Kidney epithelial cell (primary cell): ENCODE measurements at places on chromosomes 5 and 9. TPM values are rescaled to one million over a fixed set of nuclear protein-coding genes. Genes with fewer than 3 reads are reported as not detected.

DNA sequence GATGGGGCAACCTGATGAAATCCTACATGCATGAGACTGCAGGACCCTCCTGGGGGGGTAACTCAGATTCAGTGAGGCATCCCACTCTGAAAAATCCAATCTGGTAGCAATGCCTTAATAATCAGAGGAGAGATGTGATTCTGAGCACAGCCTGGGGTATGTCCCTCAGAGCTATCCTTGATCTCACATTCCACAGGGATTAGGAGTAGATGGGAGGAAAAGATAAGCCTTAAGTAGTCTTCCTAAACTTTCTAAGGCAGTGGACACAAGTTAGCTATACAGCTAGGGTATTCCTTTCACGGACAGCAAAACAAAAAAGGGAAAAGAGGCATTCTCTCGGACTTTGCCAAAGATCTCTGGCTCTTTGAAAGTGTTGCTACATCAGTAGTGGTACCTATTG lies 3.9 kb upstream of the SPATA9 start:
- DNase-seq: no peak

DNA sequence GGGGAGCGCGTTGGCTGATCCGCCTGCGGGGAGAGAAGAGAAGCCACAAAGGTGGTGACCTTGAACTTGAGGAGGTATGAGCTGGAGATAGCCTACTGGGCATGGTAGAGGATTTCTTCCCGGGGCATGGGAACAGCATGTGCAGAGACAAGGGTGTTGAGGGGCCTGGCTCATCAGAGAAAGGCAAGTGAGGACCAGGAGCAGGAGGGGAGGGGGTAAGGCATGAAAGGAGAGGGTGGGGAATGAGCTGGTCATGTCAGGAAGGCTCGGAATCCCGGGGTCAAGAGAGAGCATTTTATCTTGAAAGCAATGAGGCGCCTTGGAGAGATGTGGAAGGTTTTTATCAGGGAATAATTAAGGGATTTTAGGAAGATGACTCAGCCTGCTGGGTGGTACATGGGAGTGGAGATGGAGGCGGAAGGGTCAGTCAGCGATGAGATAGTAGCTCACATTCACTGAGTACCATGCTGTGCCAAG lies 121.1 kb downstream of the LHX2 start:
- DNase-seq: no peak

DNA sequence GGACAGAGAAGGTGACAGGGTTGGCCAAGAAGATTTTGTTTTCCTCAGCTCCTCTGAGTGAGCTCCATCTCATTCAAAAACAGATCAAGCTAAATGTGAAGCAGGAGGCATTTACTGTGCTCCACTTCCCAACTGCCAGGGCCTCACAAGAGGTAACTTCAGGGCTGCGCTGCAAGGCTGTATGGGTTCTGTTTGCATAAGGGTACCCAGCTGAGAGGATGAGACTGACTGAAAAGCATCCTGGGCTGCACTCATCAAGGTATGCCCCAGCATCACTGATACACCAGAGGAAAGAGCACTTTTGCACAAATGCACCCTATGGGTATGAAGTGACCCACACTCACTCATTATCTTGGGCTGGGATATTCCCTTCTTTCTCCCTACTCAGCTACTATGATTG lies 316.2 kb upstream of the HAPLN1 start:
- no peak for DNase-seq

DNA sequence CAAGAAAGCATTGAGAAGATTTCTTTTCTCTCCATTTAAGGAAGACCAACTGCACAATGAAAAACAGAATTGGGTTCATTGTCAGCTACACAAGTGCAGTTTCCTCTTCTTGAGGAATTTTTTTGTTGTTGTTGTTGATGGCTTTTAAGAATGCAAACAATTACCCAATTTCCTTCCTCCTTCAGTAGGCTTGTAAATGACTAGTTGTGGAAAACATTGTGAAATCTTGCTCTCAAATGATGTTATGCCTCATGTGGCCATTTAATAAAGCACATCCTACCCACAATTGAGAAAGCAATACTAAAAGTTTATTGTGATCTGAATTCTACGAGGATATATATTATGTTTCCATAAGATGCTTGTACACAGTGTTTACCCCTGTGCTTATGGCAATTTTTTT lies 171.6 kb downstream of the FAM174A start:
- no peak for DNase-seq

DNA sequence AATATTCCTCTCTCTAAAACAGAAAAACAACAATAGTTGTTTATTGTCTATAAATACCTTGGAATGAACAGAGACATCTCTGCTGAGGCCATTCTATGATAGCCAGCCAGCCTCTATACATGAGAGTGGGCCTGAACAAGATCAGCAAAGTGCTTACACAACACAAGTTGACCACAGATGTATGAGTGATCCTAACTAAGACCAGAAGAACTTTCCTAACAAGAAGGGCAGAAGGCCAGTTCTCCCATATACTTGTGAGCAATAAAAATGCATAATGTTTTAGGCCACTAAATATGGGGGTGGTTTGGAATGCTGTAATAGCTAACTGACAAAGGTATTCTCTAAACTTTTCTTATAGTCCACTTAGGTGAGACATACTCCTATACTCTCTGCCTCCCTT lies 345.7 kb downstream of the SPATA31D1 start:
- DNase-seq: no peak

LHX3 gene
- not detected in 2 replicates for total RNA-seq

GRCh38 chr9:119861842-119862241 lies 492.6 kb upstream of the BRINP1 start:
- DNase-seq: no peak

MAP1B gene
- total RNA-seq: 136 and 295 TPM in 2 replicates

DNA sequence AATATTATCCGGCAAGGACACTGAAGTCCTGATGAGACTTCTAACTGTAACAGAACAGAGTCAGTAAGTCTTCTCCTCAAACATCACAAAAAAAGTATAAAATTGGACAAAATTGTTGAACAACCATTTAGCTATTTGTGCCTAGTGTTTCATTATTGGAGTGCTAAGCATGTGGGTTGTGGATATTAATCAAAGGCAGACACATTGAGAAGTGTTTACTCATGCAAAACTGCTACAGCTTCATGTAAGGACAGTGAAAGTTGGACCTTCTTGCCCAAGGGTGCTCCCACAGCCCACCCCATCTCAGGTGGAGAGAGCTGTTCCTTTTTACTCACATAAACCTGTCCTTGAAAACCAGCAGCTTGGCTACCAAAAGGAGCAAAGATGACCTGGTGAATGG lies 355.1 kb upstream of the DAB2 start:
- DNase-seq: no peak

DNA sequence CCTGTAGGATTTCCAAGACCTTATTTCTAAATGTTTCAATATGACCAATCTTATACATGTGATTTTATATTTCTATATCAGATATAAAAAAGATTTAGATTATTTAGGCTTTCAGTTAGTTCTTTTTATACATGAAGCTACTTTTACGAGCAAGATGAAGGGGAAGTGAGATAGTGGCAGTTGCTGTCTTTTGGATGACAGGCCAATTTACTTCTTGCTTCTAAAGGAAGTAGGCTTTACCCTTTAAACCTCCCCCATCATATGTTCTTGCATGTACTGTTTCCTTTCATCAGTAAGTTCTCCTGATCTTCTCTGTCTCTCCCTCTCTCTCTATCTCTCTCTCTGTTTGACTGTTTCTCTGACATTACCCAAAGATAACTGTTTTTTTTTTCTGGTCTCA lies 4.0 kb upstream of the TYRP1 start:
- no peak for DNase-seq

DNA sequence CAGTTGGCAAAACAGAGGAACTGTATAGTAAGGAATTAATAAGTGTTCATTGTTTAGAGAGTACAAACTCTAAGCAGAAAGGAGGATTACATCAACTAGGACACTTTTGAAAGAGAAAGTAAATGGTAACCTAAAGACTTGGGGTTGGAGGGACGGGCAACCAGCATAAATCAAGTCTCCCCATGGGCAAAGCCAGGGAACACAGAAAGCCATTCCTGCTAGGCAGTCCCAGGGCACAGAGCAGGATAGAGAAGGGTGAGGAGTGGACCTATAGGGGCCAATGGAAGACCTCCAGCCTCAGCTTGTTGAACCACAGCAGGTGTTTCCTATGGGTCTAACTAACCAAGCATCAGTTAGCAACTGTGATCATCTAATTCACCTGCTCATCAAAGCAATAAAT lies 9.2 kb upstream of the ERAP1 start:
- no peak for DNase-seq

DNA sequence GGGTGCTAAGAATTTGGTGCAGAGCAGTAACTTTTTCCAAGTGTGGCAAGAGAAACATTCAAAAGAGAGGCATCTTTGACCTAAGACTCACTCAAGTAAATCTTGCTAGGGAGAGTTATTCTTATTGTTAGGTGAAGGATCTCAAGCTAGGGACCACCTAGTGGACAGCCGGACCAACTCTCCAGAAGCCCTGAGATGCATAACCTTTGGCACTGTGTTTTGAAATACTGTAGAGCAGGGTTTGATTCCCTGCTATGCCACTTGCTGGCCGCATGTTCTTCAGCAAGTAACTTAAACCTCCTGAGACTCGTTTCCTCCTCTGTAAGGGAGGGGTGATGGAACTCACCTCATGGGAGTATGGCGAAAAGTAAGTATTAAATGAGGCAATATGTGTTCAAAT lies 336.1 kb upstream of the ADAMTSL1 start:
- no peak for DNase-seq

DNA sequence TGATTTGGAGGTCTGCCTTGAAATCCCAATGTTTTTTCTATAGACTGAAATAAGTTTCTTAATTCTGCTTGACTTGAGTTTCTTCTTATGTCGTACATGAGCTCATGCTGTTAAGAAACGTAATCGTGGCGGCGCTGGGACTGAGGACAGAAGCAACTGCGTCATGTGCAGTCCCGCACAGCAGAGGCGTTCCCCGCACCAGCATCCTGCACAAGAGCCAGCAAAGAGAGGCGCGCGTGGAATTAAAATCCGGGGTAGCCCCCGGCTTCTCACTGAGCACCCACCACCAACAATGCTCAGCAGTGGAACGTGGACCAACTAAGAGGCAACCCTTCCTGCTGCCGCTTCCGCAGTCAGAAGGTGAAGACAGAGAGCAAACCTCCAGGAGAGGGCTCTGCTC lies 496.2 kb upstream of the ADAMTS16 start:
- no peak for DNase-seq

DNA sequence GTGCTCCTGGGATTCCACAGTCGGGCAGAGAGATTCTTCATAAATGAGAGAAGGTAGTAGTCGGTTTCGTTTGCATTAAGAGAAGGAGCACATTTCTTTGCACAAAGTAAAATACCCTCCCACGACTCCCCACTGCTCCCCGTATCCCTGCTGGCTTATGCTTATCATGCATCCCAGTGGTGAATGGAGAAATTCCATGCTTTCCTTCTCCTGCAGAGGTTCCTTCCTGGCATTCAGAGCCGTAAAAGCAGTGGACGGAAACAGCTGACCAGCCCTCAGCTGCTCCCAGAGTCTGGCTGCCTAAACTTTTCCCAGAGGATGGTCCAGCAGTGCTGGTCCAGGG lies 93.1 kb downstream of the C9orf152 start:
- DNase-seq: no peak

DNA sequence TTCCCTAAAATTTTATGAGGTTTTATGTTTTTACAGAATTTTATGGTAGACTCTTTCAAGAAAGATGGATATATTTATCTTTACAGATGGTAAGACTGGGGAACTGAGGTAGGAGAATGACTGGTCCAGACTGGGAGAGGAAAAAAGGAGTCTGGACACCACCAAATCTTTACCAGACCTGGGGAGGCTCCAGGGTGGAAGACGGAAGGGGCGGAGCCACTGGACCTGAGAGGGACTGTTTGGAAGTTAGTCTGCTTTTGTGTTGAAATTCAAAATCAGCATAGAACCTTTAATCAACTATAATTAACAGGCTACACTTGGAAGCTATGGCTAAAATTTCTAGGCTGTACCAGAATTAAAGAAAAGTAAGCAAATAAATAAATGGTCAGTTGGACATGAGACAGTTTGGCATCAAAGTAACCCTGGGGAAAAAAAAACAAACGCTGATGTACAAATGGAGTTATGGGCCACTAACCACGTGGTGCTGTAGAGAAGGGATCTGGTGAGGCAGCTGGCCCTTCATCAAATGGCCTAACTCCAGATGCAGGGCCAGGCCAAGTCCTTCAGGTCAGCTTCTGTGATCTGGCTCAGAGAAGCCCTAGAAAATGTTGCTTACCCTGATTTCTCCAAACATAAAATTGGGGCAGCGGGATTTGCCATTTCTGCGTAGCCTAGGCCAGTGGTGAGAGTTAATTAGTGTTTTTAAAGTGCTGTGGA lies 155.1 kb downstream of the ARSB start:
- no peak for DNase-seq
